Stimulated activated CD8-positive, alpha-beta memory T cell treated with anti-CD3 and anti-CD28 coated beads, Interleukin-7, amount 100 ng/mL, for 1 hour (primary cell): ENCODE measurements at places on chromosomes 2 and 18.
A peak's percentile ranks its signal among the peaks of the same experiment; 100 is the strongest.

DNA sequence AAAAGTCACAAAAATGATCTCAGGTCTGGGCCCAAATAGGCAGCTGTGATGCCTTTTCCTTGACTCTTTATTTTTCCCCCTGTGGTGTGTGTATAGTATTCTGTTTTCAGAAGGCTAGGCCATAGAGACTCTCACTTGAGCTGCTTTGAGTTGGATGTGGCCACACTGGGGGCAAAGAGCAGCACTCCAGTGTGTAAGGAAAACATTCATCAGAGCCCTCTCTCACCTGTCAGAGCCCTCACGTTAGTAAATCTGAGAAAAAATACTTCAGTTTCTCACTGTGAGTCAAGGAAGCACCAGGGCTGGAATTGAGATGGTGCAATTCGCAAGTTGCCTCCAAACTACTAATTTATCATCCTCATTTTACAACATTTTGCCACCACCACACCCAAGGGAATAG is 136.1 kb downstream of the ST6GAL2 start:
- no peak for DNase-seq

DNA sequence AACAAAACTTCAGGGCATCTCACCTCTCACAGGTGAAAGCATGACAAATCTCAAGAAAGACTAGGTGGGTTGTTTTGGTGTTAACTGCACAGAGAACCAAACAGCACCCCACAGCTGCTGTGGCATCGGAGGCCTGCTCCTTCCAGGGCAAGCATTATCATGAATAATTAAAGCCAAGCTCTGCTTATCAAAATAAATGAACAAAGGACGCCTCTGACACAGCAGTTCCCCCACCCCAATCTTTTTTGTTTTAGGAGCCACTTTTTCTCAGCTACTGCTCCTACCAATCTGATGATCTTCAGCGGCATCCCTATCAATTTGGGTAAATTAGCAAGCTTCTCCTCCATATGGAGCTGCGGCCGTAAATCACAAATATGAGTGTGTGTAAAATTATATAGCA is 58.6 kb downstream of the KLF7 start:
- no peak for DNase-seq

DNA sequence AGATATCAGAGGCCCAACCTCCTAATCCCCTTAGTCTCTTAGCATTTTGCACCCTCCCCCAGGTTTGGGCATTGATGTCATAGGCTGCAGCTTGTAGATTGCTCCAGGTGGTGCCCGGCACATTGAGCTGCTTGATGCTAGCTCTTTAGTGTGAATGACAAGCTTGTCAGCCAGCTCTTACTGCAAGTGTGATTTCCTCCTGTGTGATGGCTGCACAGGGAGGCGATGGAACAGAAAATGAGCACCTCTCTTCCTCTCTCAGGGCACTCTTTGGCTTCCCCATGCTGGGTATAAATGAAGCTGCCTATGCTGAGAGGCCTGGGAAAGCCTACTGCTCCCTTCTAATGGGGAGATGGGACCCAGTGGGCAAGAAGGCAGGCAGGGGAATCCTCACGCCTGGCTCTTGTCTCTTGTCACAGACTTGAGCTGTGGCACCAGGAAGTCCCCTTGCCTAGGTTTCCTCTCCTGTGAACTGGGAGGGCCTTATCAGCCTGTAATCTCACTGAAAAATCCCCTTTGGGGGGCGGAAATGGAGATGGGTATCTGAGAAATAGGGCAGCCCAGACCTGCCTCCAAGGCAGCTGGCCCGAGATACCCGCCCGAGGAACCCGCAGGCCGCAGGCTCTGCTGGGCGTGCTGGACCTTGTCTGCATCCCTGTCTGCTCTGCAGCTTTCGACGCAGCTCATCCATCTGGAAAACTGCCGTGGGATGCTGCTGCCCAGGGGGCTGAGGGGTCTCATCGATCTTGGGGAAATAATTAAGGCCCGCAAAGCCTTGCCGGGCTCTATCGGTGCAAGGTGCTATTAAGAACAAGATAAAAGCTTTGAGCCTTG is 163.5 kb upstream of the CXCR4 start:
- peak; percentile 10 for DNase-seq

DNA sequence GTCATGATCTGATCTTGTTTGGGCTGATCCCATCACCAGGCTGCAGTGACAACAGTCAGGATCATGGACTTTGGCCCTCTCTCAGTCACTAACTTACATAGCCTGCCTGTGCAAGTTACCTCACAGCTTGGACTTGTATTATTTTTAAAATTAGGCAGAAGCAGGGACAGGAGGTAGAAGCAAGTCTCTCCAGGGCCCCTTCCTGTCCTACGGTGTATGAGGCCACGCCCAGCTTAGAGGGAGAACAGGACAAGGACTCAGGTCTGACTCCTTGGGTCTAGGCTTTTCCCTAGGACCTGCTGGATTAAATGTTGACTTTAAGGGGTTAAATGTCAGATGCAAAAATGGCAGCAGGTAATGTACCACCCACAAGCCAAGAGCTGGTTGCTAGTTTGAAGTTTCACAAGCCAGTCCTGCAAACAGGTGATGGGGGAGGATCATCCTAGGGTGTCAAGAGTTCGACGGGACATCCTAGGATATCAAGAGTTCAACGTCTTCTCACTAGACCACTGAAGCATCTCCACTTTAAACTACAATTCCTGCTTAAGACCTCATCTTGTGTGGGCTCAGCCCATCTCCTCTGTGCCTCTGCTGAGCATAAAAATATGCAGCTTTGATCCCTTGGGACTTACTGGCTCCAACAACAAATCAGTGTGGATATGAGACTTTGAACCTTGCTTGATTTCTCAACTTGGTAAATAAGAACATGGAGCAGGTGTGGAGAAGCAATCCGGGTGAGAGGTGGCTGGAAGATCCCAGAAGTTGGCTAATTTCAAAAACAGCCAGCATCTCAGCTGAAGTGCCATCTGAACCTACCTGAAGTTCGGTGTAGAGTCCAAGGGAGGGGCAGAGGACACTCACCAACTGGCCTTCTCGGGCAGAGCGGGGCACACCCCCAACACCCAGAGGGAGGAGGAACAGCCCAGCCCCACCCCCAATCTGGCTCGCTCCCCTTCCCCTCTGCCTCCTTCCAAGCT is 39.5 kb downstream of the SFXN5 start:
- DNase-seq, result no peak

DNA sequence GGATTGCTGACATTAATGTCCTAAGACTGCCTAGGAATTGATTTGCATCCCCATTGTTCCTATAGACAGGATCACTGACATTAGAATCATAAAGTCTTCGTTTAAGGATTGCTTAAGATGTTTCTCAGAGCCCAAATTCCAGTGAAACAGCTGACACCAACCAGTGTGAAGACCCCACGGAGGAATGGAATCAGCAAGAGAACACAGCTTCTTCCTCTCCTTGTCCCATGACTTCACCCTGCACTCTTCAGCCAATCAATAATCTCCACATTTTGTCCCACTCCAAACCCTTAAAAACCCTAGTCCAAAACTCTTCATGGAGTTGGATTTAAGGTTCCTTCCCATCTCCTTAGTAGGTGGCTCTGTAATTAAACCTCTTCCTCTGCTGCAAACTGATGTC is 157.0 kb upstream of the NDUFV2 start:
- no peak for DNase-seq

DNA sequence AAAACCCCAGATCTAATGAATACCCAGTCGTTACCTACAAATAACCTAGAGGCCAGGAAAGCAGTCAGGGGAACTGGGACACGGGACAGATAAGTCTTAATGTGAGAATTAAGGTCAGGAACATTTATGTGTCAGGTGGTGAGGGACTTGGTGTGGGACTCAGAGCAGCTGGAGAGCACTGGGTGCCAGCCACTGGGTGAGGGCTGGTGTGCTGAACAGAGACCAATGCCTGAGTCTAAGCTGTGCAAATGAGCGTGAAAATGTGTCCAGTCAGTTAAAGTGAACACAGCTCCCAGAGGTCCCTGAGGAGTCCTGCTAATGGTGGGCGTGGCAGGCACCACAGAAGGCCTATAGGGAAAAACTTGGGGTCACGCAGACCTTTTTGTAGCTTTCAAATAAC is 225.9 kb downstream of the C1D start:
- DNase-seq, result no peak

GRCh38 chr2:38446418-38446817 is 69.3 kb upstream of the ATL2 start:
- no peak for DNase-seq

GRCh38 chr2:81675641-81676040 is 1371.1 kb upstream of the LRRTM1 start:
- no peak for DNase-seq

DNA sequence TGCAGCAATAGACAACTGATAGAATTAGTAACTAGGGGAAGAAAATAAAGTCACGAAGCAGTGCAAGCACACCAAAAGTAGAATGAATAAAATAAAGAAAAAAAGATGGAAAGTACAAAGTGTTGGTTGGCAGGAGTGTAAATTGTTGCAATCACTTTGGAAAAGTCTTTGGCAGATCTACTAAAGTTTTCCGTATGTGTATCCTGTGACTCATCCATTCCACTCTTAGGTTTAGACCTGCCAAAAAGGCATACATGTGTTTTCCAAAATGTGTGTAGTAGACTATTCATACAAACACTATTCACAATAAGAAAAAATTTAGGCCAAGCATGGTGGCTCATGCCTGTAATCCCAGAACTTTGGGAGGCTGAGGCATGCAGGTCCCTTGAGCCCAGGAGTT is 282.1 kb upstream of the FSIP2 start:
- no peak for DNase-seq

DNA sequence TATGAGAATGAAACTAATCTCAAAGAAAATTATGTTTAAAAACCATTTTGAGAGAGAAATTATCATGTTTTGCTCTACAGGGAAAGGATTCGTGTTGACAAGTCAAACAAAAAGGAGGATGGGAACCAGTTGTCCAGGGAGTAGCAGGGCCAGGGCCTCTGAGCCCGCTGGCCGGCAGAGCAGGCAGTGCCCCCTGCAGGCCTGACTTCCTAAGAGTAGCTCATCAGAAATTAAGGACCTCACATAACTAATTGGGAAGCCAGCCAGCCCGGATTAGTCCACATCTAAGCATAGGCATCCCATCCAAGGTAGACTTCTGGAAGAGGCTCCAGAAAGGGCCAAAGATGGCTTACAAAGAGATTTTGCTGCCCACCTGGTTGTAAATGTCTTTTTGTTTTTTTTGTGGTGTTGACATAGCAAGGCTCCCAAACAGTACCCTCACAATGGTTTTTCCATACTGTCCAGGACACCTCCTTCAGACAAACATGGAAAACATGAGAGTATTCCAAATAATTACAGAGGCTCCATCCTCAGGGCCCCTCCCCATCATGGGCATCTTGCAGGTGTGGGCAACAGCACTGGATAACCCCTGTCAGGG is 241.2 kb upstream of the TANK start:
- peak; percentile 0 for DNase-seq

DNA sequence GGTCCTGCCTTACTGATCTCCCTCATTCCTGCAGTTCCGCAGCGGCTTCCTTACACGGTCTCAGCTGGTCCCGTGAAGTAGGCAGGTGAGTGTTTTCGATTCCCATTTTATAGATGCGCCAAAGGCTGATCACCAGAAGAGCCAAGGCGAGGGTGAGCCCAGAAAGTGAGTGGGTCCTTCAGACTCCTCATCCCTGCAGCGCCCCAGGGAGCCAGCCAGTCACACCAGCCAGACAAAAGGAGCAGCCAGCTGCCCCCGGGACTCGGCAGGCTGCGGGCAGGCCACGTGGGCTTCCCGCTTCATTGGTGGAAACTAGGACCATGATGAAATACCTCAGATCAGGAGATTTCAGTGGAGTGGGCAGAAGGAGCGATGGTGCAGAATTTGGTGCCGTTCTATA is 85.9 kb downstream of the SMAD7 start:
- no peak for DNase-seq

DNA sequence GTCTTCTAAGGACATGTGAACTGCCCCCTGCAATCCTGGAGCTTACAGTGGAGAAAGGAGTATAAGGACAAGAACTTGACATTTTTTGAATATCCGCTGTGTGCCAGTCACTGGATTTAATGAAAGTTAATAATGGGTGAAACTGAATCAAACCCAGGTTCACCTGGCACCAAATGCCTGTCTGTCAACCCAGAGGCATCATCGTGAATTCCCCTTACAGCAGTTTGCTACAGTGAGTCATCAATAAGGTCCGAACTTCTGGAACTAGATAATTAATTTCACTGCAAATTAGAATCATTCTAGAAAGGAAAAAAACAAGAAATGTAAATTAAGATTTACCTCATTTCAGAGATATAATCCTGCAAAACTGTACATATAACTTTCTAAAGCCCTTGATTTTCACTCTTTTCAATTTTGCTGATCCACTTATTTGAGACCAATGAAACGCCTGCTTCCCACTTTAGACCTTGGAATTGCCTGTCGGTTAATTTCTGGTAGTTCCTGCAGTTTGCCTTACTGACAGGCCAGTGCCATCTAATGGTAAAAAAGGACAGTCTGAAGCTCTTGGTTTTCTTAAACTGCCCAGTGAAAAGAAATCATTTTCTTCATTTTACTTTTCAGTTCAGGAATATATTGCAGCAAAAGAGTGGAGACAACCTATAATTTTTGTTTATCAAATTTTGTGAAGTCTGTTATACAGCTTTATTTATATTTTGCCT is 8.2 kb downstream of the DSG2 start:
- DNase-seq, result no peak

- DNase-seq, result no peak
Observed at GRCh38 chr2:160970052-160970965, 189.9 kb upstream of the TANK start.

DNA sequence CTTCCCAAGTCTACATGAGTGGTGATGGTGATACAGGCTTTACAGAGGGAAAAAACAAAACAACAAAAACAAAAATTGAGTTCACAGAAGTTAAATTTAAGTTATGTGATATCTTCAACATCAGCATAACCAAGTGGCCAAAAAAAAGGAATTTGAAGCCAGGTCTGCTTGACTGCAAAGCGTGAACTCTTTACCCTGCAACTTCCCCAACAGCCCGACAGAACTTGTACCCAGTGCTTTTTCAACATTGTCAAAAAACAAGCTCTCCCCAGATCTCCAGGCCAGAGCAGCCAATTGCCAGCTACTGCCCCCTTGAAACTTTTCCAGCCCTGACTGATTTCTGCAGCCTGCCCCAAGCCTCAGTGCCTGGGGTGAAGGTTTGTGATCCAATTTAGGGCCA is 76.7 kb downstream of the RNF144A start:
- DNase-seq, result no peak

DNA sequence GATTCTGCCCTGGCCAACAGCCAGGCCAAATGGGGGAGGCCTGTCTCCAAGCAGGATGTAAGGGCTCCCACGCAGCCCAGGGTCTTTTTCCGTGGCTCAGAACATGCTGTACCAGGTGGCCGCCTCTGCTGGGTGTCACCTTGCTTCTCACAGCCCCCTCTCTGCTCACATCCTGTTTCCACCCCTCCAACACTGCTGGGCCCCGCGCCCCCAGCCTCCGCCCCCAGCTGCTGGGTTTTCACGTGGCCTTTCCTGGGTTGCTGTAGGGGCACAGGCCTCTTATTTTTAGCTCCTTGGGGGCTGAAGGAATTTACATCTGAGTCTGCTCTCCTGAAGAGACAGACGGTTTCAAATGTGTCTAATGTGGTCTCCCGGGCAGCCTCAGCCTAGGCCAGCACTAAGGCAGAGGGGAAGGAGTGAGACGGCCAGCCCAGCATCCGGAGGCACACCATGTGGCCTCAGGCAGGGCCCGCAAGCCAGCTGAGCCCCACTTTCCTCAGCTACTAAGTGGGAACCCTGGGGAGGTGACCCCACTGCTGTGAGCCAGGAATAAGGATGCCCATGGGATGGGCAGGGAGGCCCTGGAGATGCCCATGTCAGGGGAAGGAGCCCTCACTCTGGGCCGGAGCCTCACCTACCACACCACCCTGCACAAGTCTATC is 18.7 kb upstream of the DUSP2 start:
- DNase-seq, result no peak

- no peak for DNase-seq
Observed at GRCh38 chr2:126409850-126410249, 246.1 kb upstream of the GYPC start.

- no peak for DNase-seq
Observed at GRCh38 chr2:135512099-135512498, 18.9 kb downstream of the ZRANB3 start.
